ENCODE measurements at places on chromosomes 3 and 15.

- no peak for DNase-seq
Observed at GRCh38 chr3:2343031-2343682, 244.5 kb downstream of the CNTN4 start.

DNA sequence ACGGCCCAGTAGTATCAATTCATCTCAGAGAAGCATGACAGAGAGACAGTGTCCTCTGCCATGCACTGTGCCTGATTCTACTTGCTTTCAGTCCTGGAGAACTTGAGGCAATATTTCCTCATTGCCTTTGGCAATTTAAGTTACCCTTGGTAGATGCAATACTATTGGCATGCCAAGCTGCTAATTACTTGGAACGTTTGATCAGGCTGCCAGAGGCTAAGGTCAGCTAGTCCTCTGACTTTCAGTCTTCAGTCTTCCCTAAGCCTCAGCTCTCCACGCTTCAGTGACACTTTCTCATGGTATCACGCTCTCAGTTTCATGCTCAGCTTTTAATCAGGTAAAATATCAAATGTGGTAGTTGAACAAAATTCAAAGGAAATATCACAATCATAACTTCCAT, 13.1 kb upstream of the OSBPL11 start:
- DNase-seq = no peak

- DNase-seq = no peak
Observed at GRCh38 chr15:81029414-81030300, 28.9 kb downstream of the TLNRD1 start.

DNA sequence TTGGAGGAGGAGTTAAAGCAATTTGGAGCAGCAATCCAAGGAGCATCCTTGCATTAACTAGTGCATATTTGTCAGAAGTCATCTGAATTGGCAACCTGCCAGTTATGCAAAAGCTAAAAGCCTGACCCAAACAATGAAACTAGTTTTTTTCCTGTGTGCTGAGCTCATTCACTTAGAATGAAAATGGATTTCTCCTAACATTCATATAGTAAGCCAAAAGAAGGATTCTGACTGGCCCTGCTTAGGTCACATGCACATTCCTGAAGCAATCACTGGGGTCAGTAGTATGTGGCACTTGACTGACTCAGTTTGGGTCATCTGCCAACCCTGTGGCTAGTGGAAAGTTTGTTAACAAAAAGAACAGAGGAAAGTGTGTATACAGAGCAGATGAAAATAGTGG, 30.5 kb downstream of the OXSM start:
- DNase-seq = no peak

GRCh38 chr3:72655131-72655551, 193.1 kb downstream of the SHQ1 start:
- no peak for DNase-seq

DNA sequence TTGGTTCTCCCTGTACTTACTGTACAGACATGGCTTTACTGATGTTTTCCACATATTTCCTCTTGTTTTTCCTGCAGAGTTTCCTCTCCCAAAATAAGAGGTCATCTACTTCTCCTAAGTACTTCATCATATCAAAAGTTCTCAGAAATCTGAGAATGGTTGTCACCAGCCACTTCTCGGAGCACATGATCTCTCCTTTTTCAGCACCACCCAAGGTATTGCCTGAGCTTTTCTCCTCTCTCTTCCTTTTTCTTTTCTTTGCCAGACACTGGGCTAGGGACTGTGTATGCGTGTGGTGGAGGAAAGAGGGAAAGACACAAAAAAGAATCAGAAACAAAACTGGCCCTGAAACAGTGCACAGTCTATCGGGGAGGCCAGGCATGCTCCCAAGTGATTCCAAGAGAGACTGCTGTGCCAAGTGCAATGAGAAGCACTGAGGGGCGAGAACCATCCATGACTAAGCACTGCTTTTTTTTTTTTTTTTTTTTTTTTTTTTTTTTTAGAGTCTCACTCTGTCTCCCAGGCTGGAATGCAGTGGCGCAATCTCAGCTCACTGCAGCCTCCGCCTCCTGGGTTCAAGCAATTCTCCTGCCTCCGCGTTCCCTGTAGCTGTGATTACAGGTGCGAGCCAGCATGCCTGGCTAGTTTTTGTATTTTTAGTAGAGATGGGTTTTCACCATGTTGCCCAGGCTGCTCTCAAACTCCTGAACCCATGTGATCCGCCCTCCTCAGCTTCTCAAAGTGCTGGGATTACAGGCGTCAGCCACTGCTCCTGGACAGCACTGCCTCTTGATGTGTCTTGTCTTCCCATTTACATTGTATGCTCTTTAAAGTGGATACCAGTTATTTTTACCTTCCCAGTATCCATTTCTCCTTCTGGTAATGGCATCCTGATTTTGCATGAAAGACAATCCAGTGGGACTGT, 194.0 kb upstream of the FEZF2 start:
- no peak for DNase-seq

GRCh38 chr15:44193651-44194322, 1.3 kb downstream of the FRMD5 start:
- DNase-seq = no peak

GRCh38 chr15:39888809-39889208, 31.3 kb downstream of the GPR176 start:
- DNase-seq = no peak

- DNase-seq = no peak
Observed at GRCh38 chr3:75078290-75078689, 463.8 kb upstream of the CNTN3 start.

- DNase-seq = no peak
Observed at GRCh38 chr3:171543759-171544300, 83.6 kb upstream of the TNIK start.

DNA sequence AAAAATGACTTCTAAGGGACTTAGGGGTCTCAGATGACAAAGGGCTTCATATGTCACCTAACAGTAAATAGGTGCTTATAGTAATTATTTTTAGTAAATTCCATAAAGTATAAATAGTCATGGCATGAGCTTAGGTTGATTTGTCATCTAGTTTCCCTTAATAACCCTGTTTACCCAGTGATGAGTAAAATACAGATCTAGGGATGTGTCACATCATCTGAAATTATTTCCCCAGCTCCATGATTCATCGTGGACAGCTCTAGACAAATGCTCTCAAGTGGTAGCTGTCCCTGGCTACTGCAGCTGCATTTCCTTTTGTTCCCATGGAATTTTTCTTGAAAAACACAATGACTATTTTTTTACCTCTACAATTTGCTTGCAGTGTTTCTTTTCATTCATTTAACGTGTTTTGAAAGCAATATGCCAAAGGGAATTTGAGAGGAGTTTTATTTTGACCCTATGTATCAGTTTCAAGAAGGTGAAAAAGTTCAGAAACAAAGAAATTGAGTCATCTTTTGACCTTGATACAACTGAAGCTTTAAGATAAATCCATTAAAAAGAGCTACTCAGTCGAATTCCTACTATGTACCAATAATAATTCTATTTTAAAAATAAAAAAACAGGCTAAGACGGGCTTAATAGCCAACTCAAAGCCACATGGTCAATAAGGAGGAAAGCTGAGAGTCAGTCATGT, 241.6 kb downstream of the KCNMB2 start:
- DNase-seq = no peak

- no peak for DNase-seq
Observed at GRCh38 chr15:38991126-38991525, 426.5 kb upstream of the RASGRP1 start.

GRCh38 chr3:73637042-73637441, 12.3 kb upstream of the PDZRN3 start:
- DNase-seq = no peak

GRCh38 chr3:177601152-177601551, 403.9 kb upstream of the TBL1XR1 start:
- DNase-seq = no peak

GRCh38 chr3:149374793-149375500, 2.5 kb downstream of the TM4SF1 start:
- DNase-seq = no peak

- DNase-seq = no peak
Observed at GRCh38 chr3:45644791-45645201, 44.4 kb upstream of the SACM1L start.

All from NCI-H1436 treated with DMSO at 0.1 percent for 48 hours (cell line).